ENCODE measurements at places on chromosomes 7 and 10.

- DNase-seq = no peak
Observed at GRCh38 chr7:47807756-47808155, 140.5 kb downstream of the PKD1L1 start.

GRCh38 chr7:105587909-105588635 is 6.8 kb upstream of the EFCAB10 start:
- DNase-seq = no peak

- DNase-seq = peak; percentile 17
Observed at GRCh38 chr7:4682621-4683042, 537 bp downstream of the FOXK1 start.

GRCh38 chr7:81925530-81925929 is 155.7 kb upstream of the HGF start:
- no peak for DNase-seq

GRCh38 chr7:135792866-135793265 is 44.3 kb upstream of the FAM180A start:
- DNase-seq = no peak

GRCh38 chr10:18204039-18204835 is 64.0 kb downstream of the CACNB2 start:
- no peak for DNase-seq

DNA sequence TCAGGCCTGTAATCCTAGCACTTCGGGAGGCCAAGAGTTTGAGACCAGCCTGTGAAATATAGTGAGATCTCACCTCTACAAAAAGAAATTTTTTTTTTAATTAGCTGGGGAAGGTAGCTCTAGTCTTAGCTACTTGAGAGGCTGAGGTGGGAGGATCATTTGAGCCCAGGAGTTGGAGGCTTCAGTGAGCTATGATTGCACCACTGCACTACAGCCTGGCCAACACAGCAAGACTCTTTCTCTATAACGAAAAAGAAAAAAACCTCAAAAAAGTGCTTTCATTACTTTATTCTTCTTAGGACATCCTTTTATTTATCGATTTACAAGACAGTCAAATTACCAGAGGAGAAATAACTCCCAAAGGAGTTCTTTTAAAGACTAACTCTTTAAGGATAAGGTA is 49.4 kb upstream of the EXOC4 start:
- no peak for DNase-seq

- DNase-seq = no peak
Observed at GRCh38 chr7:77714195-77714594, 17.9 kb downstream of the RSBN1L start.

All from activated gamma-delta T cell treated with anti-CD3 and anti-CD28 coated beads, Interleukin-2, amount 50 U/mL, for 16 hours (primary cell).